ENCODE measurements at places on chromosomes 3 and 15. TPM values are rescaled to one million over a fixed set of nuclear protein-coding genes. Genes with fewer than 3 reads are reported as not detected.

DNA sequence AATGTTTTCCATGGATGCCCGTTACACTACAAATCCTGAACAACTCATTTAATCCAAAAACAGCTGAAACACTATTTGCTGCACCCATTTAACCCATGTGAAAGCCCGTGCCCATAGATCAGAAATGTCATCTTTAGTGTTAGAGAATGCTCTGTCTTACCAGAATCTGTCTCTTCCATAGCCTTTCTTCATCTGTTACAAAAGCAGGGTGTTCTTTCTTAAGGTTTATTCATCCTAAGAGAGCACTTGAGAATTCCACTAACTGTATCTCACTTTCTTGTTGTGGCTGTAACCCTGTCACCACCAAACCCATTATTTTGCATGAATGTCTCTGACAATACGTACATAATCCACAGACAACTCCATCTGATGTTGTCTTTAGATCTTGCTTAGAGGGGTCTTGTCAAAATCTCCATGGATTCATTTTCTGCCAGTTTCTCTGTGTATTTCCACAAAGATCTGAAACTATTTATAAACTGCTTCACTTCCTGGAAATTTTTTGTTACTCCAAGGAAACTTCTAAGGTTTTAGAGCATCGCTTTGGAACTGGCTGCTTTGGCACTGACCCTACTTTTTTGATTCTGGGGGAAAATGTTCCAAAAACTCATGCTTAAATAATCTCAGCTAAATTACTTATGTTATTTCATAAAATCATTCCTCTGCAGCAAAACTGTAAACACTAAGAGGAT is 167.8 kb upstream of the CCDC54 start:
- no peak for DNase-seq

- peak; percentile 46 for DNase-seq
Observed at GRCh38 chr3:71885006-71885405, 100.1 kb upstream of the PROK2 start.

DNA sequence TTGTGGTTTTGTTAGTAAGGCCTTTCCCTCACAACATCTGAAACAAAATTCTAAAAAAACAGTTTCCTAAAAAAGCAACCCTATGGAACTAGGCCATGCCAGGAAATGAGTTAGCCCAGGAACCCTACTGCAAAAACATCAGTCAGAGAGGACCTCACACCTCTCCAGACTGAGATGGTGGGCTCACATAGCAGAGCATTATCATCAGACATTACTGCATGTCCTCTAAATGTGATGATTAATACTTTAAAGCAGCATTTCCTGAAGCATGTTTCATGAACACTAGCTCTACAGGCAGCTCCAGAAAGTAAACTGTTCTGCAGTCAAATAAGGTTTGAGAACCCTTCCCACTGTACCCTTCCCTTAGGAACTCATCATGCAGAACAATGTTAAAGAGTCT is 232.3 kb upstream of the MRPL3 start:
- no peak for DNase-seq

- no peak for DNase-seq
Observed at GRCh38 chr15:100339999-100340398, 1.8 kb downstream of the ADAMTS17 start.

DNA sequence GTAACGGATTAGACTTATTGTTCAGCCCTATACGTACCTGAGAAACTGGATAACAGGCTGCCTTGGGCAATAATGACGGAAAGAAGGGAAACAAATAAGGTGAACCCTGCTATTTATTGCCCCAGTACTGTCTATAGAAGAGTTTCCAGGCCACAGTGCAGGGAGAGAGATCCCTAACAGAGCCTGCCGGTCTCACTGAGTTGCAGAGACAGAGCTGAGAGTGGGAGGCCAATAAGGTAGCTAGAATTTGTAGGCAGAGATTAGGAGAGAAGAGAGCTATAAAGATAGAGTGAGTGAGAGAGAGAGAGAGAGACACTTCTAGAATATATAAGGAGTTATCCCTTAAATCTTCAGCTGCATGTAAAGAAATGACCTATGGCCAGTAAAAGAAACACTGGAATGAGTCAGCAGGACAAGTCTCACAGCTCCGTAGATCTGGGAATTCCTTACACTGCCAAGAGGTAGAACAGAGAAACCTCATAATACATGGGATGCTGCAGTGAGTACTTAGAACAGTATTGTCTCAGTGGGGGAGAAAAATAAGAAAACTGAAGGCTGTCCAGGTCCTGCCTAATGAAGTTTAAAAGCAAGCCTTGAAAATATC is 51.8 kb downstream of the ST3GAL6 start:
- DNase-seq, result no peak

GRCh38 chr15:74312445-74313007 is 54.9 kb downstream of the CYP11A1 start:
- no peak for DNase-seq

DNA sequence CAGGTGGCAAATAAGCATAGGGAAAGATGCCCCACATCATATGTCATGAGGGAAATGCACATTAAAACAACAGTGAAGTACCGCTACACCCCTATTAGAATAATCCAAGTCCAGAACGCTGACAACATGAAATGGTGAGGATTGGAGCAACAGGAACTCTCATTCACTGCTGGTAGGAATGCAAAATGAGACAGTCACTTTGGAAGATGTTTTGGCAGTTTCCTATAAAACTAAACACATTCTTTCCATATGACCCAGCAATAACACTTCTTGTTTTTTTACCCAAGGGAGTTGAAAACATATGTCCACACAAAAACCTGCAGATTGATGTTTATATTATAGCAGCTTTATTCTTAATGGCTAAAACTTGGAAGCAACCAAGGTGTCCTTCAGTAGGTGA is 116.4 kb upstream of the TOPAZ1 start:
- no peak for DNase-seq

- DNase-seq, result no peak
Observed at GRCh38 chr3:16789344-16790120, 95.2 kb upstream of the PLCL2 start.

- no peak for DNase-seq
Observed at GRCh38 chr3:50637011-50637410, 20.1 kb downstream of the MAPKAPK3 start.

Gene ADGRG7
- total RNA-seq, result not detected

Gene ITGB5
- total RNA-seq, result 32.3 TPM

Data from spinal cord (tissue), 10 donors.